ENCODE measurements at places on chromosomes 4 and X.

DNA sequence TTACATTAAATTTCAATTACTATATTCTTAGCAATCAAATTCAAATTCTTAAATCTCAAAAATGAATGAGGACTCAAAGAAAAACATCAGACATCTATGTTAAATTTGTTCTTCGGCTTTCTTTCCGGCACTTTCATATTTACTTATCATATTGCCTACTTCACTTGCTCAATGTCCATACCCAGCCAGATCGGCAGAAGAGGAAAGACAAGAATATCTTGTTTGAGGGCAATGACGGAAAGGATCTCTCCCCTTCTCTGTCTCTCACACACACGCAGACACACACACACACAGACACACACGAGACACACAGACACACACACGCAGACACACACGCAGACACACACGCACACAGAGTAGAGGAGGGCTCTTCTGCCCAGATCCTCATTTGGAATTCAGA is 13.2 kb upstream of the IRF2 start:
- DNase-seq, result no peak

DNA sequence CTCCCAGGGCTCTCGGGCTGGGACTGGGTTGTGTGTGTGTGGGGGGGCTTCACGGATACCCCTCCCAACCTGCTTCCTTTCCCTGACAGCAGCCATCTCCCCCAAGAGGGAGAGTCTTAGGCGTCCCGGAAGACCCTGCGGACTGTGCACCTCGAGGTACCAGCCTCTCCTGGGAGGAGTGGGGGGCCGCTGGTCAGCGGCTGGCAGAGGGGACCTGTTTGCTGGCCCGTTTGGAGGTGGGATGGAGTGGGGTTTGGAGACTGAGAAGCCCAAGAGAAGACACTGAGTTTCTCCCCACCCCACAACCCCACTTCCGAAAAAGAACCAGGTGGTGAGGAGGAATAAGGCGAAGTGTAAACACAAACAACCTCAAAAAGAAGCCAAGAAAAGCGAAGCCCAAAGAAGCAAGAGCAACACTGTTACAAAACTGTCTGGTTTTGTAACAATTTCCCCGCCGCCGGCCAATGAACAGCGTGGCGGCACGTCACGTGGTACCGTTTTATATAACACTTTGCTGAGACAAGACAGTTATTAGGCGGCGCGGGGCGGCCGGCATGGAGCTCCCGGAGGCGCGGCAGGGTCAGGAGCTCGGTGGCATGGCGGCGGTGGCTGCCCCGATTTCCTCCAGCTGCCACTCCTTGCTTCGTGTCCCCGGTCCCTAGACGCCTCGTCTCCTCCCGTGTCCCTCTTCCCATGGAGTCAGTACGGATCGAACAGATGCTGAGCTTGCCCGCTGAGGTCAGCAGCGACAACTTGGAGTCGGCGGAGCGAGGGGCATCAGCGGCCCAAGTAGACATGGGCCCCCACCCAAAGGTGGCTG is at the start of gene LONRF3:
TSS of gene LONRF3 (plus strand) at position 531 of the 820 bp plus-strand sequence. CDS start at position 694, 163 bp downstream.
- no peak for DNase-seq

DNA sequence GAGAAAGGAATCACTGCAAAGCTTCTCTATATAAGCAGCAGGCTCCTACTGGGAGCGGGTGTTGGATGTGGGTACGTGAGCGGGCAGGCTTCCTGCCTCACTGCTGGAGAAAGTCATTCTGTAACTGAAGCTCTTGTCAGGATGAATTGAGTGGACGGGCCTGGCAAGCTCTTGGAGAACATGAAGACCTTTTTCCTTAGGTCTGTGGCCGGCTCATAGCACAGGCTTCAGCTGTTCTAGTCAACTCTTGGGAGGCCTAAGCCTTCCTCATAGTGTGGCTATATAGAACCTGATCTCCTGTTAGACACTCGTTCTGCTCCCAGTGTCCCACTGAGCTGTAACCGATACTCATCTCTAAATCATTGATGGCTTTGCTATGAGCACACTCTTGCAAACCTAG is 108.2 kb upstream of the GPC4 start:
- no peak for DNase-seq

DNA sequence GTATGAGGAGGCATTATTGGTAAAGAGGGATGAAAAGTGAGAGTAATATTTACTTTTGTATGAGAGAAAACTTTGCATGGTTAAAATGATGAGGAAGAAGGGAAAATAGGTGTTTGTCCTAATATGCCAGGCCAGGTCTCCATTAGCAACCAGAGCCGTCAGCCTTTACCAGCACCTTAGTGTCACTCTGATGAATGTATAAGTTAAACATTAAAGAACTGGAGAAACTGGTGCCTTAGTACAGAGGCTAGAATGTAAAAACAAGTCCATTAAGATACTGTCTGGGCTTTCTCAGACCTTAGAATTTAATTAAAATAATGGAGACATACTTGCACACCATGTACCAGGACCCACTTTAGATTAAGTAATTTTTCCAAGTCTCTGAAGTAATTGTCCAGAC is 222.3 kb downstream of the FAM47A start:
- no peak for DNase-seq

DNA sequence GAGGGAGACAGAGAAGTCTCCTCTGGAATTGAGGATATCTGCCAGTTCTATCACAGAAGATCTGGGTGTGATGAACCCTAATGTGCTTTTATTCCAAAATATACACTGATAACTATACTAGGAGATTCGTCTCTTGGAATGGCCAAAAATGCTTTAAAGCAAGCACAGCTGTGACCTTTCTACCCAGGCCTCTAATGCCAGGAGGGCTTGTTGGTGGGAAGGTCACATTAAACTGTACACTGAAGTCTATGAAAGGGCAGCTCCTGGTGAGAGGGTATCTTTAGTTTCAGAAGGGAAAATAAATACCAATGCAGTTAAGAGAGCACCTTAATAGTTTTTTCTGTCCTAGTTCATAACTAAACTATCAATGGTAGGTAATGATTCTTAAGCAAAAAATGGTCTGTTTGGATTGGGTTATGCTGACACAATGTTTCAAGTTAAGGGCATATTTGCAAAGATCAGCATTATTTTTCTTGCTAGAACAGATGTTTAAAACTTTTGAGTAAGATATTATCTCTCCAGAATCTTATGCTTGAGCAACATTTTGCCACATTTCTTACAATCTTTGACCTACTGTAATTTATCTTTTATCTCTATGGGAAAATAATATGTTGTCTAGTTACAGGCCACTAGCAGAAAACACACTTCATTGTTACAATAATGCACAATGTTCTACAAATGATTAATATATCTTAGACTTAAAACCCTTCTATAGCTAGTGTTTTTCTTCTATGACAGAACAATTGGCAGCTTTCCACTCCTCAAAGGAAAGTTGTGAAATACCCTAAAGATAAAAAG is 59.6 kb downstream of the SEC24D start:
- no peak for DNase-seq

DNA sequence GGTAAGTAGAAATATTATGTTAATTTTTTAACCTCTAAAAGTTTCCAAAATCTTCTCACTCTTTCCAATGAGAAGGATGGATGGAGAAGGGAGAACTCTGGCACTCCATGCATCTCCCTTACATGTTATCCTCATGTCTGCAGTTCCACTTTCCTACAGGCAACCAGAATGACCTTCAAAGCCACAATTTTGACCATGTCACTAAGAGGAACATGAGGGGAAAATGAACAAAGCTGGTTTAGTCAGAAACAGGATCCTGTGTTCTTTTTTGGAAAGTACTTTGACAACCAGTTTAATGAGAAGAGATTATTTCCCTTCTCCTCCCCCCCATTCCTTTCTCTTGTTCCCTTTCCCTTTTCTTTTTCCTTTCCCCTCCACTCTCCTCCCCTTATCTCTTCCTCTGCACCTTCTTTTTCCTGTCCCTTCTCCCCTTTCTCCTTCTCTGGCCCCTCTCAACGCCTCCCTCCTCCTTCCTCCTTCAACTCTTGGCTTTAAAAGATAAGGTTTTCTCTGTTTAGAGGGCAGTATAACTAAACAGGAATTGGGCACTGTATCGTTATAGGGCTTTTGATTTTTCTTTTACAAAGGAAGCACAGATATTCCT is 42.5 kb downstream of the DTHD1 start:
- DNase-seq, result no peak

GRCh38 chr4:187893418-187893817 is 102.2 kb upstream of the ZFP42 start:
- no peak for DNase-seq

DNA sequence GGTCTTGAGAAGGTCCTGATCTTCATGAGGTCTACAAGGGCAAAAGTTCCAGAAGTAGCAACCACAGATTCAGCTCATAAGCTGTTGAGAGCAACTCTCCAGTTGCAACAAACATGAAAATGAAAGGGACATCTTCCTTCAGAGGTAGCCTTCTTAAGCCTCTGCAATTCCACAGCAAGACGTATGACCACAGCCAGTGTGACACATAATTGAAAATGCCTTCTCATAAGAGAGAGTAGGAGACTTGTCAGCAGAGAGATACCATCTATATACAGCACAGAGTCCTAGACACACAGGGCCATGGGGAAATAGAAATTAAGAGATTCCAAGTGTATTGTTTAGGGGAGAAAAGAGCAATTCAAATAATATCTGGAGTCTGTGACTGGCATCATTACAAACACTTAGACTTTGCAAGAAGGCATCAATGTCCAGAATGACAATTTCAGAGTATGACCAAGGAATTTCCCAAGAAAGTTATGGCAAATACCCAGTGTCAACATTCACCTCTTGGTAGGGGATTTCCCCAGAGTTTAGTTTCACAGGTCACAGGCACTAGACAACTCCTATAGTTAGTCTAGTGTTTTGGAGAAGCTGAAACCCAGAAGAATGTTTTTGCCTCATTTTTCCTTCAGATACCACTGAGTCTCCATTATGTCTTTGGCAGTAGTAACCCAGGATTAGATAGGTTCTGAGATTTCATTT is 340.3 kb downstream of the ZNF674 start:
- no peak for DNase-seq

GRCh38 chr4:76854858-76855257 is 43.1 kb downstream of the SOWAHB start:
- DNase-seq, result no peak

- no peak for DNase-seq
Observed at GRCh38 chrX:143781103-143781502, 60.6 kb upstream of the SPANXN2 start.

- DNase-seq, result no peak
Observed at GRCh38 chr4:169245061-169245460, 25.7 kb downstream of the SH3RF1 start.

DNA sequence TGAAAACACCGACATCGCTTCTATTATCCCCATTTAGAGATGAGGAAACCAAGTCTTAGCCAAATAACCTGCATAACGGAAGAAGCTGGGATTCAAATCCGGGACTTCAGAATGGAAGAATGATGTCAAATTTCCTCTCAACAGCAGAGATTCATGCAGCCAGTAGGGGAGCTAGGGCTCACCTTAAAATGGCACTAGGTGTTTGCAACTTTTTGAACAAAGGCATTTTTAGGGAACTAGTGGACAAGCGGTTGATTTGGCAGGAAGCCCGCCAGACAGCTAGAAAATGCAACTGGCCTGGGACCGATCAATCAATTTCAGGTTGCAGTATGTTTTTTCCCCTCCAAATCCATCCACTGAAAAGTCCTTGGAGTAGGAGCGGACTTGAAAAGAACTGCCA is 224.2 kb downstream of the PTTG2 start:
- DNase-seq, result no peak

DNA sequence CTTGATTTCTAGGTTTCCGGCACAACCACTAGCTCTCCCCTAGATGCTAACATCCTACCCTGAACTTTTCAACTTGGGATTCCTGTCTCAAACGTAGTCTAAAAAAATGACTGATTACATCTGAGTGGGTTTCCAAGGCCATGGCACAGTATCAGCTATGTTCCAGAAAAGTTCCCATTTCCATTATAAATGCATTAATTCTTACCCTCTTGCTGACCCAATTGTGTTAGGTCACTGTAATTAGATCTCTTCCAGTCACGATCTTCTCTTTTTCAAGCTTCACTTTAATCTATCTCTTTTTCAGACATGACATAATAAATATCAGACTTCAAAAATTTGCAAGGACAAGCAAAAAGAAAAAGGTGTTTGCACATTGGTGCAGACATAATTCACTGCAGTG is 50.6 kb upstream of the PDE5A start:
- no peak for DNase-seq

GRCh38 chr4:150280081-150280895 is 202.0 kb downstream of the DCLK2 start:
- DNase-seq, result no peak

- no peak for DNase-seq
Observed at GRCh38 chr4:13162886-13163285, 321.3 kb downstream of the RAB28 start.

DNA sequence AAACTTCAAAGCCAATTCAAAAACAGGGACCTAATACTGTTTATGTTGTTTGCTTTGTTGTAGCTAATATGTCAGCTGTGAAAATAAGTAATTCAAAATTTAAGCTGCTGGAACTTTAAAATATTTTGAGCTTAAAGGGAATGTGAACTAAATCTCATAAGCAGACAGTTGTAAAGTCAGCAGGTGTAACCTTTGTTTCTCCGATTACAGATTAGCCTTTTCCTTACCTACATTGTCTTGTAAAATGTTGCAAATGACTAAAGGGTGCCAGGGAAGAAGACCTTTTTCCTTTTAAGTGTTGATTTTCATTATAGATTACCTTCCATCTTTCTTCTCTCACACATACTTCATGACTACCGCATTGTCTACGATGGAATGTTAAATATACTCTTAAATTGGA is 405.1 kb downstream of the KCNIP4 start:
- no peak for DNase-seq

GRCh38 chrX:72045141-72045540 is 86.6 kb downstream of the RTL5 start:
- DNase-seq, result no peak

GRCh38 chr4:1872870-1873269 is 1.7 kb downstream of the NSD2 start:
- DNase-seq, result no peak

DNA sequence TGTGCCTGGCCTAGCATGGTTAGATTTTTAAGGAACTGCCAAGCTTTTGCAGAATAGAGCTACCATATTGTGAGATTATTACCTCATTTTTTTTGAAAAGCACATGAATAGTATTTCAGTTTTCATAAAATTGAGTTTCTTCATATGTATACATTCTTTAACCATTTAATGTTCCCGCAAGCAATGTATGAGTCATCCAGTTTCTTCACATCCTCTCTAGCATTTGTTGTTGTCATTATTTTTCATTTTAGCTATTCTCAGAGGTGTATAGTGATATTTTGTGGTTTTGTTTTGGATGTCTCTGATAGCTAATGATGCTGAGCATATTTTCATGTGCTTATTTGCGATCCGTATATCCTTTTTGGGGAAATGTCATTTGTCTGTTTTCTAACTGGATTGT is 74.9 kb downstream of the GLUD2 start:
- no peak for DNase-seq

DNA sequence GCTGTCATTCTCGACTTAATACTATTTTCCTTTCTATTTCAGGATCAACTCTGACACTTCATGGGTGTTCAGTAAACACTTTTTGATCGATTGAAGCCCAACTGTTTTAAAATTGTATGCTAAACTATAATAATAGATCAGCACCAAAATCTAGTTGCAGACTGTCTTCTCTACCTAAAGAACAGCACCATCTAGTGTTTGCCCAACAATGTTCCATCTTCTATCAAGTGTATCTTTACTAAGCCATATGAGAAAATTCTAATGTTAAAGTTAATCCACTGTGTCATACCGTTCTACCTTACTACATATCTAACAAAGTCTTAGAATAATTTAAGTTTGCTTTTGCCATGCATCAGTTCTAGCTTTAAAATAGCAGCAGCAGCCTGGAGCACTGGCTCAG is 113.0 kb upstream of the PRDX4 start:
- no peak for DNase-seq
